ENCODE measurements at places on chromosomes 1 and 21. TPM values are rescaled to one million over a fixed set of nuclear protein-coding genes. Genes with fewer than 3 reads are reported as not detected.

DNA sequence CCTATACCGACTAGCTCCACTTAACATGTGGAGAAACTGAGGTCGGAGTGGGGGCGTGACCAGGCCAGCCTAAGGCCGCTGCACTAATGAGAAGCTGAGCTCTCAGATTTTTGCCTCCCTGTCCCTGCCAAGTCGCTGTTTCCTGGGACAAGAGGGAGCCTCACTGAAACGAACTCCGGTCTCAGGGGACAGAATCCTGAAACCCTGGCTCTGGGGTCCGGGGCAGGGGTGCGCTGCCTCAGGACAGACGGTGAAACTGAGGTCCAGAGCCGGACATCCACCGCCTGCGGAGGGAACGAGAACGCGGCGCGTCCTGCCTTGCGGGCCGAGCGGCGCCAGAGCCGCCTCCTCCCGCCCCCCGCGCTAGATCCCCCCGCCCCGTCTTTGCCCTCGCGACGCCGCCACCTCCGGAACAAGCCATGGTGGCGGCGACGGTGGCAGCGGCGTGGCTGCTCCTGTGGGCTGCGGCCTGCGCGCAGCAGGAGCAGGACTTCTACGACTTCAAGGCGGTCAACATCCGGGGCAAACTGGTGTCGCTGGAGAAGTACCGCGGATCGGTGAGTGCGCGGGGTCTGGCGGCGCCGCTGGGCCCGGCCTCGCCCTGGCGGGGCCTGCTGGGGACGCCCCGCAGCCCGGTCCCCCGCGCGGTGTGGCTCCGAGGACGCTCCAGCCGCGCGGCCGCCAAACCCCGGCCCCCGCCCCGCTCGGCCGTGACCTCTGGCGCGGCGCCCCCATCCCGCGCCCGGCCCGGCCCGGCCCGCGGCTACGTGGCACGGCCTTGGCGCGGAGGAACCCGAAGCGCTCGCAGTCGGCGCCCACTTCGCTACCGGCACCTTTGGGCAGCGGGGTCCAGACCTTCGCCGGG lies at the start of gene GPX7:
Gene GPX7 (plus strand): TSS at position 381 of the 865 bp plus-strand sequence. CDS start 39 bp downstream, at position 420.
- DNase-seq, result peak; percentile 67

SEC16B gene
- 4.8 TPM for total RNA-seq

DNA sequence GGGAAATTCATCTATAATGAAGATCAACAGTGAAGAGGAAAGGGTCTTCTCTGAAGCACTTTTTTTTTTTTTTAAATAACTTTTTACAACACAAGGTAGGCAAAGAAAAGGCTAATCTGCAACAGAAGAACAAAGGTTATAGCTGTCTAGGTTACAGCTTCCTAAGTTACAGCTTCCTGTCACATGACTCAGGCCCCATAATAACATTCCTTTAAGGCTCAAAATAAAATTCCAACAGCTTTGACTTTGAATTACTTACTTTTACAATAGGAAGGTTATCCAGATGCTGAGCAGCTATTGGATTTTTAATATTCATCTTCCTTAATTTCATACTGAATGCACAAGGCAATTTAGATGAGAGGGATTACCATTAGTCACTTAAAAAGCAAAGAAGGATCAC lies 40.4 kb upstream of the TMEM61 start:
- no peak for DNase-seq

PTAFR gene
- total RNA-seq, result 7.0 TPM

DNA sequence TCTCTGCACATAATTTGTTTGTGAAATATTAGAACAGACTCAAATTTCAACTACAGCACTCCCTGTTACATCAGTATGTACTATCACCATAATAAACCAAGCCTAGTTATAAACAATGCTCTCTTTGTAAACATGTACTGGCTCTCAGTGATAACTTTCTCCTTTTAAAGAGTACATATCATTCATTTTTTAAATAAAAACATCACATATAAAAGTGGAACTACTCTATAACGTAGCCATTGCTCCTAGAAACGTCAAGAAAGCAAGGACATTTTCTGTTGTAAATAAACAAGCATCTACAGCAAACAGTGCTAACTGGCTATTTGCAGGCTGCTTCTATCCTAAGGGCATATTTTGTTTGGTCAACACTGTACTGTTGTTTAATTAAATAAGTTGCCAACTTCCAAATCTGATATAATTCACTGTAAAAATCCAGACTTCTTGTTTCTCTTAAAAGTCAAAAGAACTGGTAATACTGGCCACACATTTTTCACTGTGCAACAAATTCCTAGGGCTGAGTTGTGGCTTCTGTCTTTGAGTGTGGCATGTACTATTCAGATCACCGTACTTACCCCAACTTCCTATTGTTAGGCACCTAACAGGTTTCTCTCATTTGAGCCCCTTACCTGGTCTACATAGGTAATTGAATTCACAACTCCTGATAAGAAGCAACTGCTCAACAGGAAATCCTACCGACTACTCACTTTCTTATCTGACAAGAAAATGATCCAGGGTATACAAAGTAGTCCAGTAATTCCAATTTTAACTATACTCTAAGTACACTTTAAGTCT lies 111.9 kb downstream of the DENND1B start:
- no peak for DNase-seq

GRCh38 chr1:154578058-154578418 lies 10.5 kb downstream of the CHRNB2 start:
- DNase-seq, result no peak

- DNase-seq, result peak; percentile 86
These were observed 18.0 kb upstream of the PTP4A2 start for GRCh38 chr1:31955917-31956736.

DNA sequence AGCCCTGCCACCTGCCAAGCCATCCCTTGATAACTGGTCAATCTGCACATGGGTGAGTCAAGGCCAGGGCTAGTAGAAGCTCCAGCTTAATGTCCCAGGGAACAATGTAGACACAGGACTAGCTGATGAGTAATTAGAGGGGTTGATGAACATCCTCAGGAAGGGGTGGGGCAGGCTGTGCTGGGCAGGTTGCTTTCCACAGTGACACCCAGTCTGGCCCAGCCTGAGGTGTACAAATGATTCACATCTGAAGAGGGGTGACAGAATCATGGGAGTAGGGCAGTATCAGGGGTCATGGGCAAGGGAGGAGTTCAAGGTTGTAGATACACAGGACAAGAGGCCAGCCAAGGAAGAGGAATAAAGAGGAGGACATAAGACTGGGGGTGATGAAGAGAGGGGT lies 4.3 kb downstream of the LPAR3 start:
- DNase-seq, result no peak

GRCh38 chr1:116379057-116379630 lies 6.1 kb downstream of the ATP1A1 start:
- no peak for DNase-seq

DNA sequence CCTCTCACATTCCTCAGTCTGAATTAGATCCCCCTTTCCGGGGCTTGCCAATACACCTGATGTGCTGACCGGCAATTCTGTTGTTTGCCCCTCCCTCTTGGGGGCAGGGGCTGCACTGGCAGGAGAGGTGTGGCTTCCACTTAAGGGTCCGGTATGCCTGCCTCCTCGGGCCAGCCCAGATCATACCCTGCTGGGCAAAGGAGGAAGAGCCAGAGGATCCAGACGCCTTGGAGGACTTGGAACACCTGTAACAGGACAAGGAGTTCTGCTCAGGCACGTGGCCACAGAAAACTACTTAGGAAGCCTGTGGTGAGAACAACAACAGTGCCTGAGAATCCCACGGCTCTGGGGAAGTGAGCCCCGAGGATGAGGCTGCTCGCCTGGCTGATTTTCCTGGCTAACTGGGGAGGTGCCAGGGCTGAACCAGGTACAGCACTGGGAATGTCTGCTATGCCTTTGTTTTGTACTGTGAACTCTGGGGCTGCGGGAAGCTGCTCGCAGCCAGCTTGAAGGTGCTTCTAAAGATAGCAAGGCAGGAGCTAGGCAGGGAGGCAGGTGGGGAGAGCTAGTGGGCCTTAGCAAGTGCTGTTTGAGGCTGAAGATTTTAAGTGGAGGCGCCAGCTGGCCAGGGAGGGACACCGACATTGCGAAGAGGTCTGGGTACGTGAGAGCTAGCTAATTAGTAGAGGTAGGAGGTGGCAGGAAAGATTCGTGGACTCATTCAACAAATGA lies at the start of gene SMPDL3B:
Gene SMPDL3B (plus strand): TSS at position 183 of the 732 bp plus-strand sequence. CDS start 184 bp downstream, at position 367.
- DNase-seq, result no peak

DNA sequence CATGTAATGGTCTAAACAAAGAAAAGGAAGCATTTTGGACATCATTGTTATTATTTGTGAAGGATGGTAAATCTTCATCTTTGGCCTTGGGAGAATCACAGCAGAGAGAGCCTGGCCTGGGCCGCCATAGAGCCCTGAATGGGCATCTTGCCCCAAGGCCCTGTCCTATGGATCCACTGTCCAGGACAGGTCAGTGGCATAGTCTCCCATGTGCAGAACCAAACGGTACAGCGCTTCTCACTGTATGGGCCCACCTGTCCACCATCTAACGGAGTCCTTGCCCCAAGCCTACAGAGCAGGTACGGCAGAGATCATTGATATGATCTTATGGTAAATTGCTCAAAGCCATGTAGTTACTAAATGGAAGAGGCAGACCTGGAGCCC lies 185.7 kb downstream of the FOXD2 start:
- no peak for DNase-seq

- DNase-seq, result no peak
These were observed 238.2 kb upstream of the AJAP1 start for GRCh38 chr1:4416189-4416588.

GRCh38 chr1:99665212-99665611 lies 19.3 kb downstream of the PALMD start:
- DNase-seq, result no peak

- no peak for DNase-seq
These were observed 885 bp downstream of the OR2T10 start for GRCh38 chr1:248596615-248597014.

DNA sequence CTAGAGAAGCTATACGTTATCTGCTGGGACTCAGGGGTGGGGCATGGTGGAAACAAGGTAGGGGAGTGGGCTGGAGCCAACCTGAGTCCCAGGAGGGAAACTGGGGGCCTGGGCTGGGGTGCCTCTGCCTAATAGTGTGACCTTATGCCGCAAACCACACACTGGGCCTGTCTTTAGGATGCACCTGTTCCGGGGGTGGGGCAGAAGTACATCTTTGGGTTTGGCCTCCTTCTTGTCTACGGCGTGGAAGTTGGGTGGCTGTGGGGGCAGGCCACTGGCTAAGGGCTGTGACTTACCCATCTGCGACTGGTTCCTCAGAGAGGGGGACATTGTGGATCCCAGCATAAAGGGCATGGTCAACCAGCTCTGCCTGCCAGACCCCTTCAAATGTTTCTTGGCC lies 44.2 kb downstream of the FAAH start:
- no peak for DNase-seq

Data from sciatic nerve (tissue), 2 donors.